ENCODE measurements at places on chromosomes 4 and X. TPM values are rescaled to one million over a fixed set of nuclear protein-coding genes. Genes with fewer than 3 reads are reported as not detected.
A peak's percentile ranks its signal among the peaks of the same experiment; 100 is the strongest.

IGFBP7 gene
- 0.17 TPM for total RNA-seq

RHOXF2B gene
- total RNA-seq, result not detected

DNA sequence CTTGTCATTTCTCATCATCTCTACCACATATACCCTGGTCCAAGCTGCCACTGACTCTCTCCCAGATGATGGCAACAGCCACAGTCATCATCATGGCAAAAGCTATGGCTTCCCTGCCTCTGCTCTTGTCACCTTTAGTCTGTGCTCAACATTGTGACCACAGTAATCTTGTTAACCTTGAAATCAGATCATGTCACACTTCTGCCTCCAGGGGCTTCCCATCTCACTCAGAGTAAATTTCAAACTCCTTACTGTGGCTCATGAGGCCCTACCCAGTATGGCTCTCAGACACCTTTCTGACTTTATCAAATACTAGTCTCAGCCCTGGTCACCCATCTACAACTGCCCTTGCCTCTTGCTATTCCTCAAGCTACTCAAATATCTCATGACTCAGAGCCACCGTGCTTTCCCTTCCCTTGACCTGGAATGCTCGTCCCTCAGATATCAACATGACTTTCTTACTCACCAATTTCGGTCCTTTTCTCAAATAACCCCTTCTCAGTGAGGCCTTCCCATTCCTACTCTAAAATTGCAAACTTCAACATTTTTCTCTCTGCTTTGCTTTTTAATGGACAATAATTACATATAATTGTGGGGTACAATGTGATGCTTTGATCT is 41.1 kb upstream of the STIM2 start:
- DNase-seq, result no peak

RHOH gene
- total RNA-seq, result 92.7 TPM

GAGE12E gene
- total RNA-seq, result not detected

PLXNB3 gene
- total RNA-seq, result 0.05 TPM

MSANTD1 gene
- 0.49 TPM for total RNA-seq

DNA sequence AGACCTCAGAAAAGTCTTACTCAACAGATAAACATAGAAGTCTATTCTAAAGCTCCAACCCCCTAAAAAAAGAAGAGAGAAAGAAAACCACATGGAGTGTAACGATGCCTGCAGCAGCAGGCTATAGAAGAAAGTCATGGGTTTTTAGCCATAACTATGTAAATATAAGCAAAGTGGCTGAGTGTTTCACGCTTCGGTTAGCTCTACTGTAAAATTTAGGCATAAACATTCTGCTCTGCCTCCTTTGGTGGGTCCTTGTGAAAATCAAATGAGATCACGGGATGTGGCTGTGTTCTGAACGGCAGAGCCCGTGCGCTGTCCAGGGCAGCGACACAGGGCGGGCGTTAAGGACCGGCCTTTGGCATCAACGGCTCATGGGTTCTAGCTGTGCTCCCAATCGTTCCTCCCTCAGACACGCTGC is 78.4 kb downstream of the IRF2 start:
- no peak for DNase-seq

GRCh38 chr4:81623434-81623833 is 151.7 kb upstream of the RASGEF1B start:
- DNase-seq, result no peak

NPY1R gene
- total RNA-seq, result not detected

DNA sequence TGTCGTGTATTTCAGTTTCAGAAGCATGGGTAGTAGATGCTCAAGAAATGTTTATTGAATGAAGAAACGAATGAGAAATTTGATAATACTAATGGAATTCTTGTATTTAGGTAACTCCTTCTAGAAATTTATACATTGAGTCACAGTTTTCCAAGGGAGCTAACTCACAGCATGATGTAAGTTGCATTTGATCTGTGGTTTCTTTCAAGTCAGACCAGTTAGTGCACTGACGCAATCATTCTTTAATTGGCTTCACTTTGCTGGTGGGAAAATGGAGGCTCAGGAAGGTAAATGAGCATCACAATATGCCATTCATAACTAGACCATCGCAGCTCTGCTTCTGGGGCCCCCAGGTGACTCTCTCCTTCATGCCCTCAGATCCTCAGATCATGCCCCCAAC is 17.3 kb upstream of the CWH43 start:
- no peak for DNase-seq

GRCh38 chr4:113821856-113822255 is 60.3 kb upstream of the CAMK2D start:
- no peak for DNase-seq

GRCh38 chr4:23878912-23879732 is 10.7 kb downstream of the PPARGC1A start:
- DNase-seq, result no peak

- DNase-seq, result peak; percentile 60
Measured at GRCh38 chr4:3791910-3792542, 25.8 kb downstream of the ADRA2C start.

RHOXF1 gene
- not detected for total RNA-seq

Measured in activated naive CD4-positive, alpha-beta T cell treated with anti-CD3 and anti-CD28 coated beads for 36 hours (primary cell).